Suppressor macrophage treated with lipopolysaccharide for 4 hours (primary cell): ENCODE measurements at places on chromosomes 5 and 9.
A peak's percentile ranks its signal among the peaks of the same experiment; 100 is the strongest.

DNA sequence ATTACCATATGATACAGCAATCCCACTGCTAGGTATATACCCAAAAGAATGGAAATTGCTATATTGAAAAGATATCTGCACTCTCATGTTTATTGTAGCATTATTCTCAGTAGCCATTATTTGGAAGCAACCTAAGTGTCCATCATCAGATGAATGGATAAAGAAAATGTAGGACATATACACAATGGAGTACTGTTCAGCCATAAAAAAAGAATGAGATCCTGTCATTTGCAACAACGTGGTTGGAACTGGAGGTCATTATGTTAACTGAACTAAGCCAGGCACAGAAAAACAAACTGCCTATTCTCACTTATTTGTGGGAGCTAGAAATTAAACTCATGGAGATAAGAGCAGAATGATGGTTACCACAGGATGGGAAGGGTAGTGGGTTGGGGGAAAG lies 63.1 kb upstream of the TTC23L start:
- DNase-seq = no peak

DNA sequence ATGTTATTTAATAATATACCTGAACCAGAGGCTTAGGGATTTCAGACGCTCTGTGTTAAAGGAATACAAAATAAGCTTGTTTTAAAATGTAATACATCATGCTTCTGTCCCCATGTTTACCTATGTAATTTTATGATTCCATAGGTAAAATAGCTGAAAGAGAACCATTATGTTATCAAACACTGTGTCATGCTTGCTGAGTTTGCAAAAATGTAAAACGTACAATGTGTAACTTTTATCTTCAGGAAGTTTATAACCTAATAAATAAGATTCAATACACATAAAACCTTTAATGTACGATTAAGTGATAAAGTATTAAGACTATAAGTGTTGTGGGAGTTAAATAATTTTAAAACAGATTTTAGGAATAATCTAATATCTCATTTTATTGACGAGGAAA lies 94.1 kb downstream of the COMMD10 start:
- DNase-seq = no peak

GRCh38 chr5:157594257-157594656 lies 18.7 kb upstream of the ADAM19 start:
- DNase-seq = peak; percentile 79

DNA sequence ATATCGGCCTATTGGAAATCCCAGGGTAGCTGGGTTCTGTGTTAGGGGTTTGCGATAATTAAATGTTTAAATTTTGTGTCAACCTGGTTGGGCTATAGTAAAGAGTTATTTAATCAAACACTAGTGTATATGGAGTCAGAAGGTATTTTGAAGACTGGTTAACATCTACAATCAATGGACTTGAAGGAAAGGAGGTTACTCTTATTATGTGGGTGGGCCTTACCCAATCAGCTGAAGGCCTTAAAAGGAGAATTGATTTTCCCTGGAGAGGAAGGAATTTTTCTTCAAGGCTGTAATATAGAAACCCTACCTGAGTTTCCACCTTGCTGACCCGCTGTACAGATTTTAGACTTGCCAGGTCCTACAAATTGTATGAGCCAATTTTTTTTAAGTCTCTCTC lies 411.4 kb downstream of the IRX1 start:
- no peak for DNase-seq

DNA sequence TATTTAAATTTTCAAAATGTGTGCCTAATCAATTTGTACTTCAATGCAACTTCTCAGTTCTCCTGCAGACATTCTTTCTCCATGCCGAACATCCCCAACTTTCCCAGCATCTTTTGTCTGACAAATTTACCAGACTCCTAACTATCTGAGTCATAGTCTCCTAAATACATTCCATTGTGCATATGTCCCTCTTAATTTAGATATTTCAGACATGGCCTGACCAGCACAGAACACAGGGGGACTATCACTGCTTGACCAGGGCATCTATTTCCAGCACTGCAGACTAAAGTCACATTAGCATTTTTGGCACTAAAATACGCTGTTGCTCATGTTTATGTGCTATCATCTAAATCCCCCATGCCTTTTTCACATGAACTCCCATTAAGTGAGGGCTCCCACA lies 71.9 kb downstream of the ITGA1 start:
- no peak for DNase-seq

DNA sequence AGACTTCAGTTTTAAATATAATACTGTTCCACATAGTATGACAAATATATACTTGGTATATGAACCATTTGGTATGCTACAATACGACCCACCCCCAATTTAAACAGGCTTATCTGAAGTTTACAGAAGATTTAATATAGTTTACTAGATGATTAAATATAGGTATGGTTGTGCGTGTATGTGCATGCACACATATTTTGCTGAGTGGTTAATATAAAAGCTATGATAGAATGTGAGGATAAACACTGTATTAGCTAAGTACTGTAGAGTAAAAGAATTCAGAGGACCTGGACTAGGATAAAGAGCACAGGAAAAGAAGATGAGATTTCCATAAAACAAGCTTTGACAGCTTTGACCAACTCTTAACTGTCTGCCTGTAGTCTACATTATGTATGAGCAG lies 356.7 kb downstream of the PDE4D start:
- no peak for DNase-seq

GRCh38 chr5:109304309-109304708 lies 105.5 kb downstream of the PJA2 start:
- no peak for DNase-seq

GRCh38 chr9:33489066-33489465 lies 15.3 kb upstream of the NOL6 start:
- DNase-seq = no peak

DNA sequence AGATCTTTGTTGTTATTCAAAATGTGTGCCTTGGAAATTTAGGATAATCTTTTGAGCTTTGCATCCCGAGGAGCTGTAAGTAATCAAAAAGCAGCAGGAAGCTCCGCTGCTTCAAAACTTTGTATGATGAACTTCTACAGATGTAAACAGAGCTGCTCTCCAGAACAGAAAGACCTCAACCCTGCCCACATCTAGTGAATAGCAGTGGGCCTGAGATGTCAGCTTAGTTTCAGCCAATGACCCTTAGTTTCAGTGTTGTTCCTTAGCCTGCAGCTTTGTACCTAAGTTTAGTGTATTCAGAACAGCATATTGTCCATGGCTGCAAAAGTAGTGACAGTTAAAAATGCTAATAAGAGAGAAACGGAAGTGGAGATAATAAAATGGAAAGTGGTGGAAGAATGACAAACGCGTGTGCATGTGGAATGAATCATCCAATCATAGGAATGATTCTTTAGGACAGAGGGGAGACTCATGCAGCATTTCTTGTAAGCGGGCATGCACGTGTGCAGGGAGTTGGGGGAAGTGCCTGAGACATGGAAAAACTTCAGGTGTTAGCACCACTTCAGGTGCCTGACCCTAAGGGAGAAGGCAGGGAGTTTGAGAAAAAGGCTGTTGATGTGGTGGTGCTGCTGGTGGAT lies 24.9 kb downstream of the SNX24 start:
- no peak for DNase-seq

GRCh38 chr5:61813361-61813760 lies 481.3 kb downstream of the ZSWIM6 start:
- no peak for DNase-seq

DNA sequence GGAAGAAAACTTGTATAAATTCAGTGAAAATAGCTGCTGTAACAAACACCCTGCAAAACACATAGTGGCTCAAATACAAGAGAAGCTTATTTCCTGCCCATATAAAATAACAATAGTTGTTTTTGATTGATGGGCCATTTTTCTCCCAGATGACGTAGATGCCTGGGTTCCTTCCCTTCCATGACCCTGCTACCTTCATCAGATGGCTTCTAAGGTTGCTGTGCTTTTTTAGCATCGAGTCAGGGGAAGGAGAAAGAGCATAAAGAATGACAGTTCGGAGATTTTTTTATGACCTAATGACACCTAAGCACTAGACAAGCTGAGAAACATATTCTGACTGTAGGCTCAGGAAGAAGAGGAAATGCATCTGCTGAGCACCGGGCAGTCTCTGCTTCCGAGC lies 34.7 kb upstream of the DPYSL3 start:
- DNase-seq = no peak

GRCh38 chr5:83265318-83265717 lies 188.0 kb downstream of the XRCC4 start:
- DNase-seq = no peak

DNA sequence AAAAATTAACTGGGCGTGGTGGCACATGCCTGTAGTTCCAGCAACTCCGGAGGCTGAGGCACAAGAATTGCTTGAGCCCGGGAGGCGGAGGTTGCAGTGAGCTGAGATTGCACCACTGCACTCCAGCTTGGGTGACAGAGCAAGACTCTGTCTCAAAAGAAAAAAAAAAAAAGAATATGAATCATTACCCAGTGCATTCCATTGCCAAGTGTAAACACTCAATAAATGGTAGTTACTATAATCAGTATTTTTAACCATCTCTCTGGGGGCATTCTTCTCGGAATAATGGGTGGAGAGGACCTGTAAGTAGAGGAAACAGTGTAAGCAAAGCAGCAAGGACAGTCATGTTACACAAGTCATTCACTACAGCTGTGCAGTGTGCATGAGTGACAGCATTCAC lies 13.8 kb upstream of the RANBP17 start:
- DNase-seq = no peak

DNA sequence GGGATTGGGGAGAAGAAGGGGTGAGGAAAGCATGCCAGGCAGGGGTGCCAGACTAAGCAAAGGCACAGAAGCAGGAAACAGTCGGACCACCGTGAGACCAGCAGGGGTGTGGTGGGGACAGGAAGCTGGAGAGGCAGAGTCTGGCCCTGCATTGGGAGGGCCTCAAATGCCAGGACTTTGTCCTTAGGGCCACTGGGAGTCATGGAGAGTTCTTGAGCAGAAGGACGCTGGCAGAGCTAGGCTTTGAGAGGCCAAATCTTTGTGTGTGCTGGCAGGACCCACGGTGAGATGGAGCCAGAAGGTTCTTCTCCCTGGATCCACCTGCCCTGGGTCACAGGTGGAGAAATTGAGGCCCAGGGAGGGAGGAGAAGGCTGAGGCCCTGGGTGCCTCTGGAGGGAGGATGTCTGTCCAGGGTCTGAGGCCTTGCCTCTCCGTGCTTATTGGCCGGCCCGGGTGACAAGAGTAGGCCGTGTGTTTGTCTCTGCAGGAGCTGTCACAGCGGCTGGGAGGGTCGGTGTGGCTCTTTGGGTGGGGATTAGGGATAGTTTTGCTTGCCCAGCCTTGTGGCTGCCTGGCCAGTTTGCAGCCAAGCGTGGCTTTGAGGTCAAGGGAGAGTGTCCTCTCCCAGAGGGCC lies 1.8 kb upstream of the ENG start:
- no peak for DNase-seq

DNA sequence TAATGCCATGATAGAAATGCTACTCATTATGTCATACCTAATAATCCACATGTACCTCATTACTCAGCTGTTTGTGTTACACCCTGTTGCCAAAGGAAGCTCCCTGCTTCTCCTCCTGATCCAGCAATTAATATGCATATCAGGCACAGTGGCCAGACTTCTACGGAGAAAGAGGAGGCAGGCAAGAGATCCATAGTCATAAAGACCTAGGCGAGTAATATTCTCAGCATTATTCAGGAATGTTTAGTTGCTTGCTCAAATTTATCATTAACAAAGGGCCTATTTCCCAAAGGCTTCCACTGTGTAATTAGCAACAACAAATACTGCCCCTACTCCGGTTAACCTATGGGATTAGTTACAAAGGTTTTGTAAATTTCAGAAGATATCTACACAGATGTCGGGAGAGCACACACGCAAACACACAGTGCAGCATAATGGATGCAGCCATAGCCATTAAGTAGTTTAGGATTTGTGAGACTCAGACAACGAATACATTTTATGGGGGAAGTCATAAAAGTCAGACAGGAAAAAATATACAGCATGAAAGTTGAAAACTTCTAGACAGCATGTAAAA lies 192.6 kb downstream of the EFNA5 start:
- DNase-seq = no peak

DNA sequence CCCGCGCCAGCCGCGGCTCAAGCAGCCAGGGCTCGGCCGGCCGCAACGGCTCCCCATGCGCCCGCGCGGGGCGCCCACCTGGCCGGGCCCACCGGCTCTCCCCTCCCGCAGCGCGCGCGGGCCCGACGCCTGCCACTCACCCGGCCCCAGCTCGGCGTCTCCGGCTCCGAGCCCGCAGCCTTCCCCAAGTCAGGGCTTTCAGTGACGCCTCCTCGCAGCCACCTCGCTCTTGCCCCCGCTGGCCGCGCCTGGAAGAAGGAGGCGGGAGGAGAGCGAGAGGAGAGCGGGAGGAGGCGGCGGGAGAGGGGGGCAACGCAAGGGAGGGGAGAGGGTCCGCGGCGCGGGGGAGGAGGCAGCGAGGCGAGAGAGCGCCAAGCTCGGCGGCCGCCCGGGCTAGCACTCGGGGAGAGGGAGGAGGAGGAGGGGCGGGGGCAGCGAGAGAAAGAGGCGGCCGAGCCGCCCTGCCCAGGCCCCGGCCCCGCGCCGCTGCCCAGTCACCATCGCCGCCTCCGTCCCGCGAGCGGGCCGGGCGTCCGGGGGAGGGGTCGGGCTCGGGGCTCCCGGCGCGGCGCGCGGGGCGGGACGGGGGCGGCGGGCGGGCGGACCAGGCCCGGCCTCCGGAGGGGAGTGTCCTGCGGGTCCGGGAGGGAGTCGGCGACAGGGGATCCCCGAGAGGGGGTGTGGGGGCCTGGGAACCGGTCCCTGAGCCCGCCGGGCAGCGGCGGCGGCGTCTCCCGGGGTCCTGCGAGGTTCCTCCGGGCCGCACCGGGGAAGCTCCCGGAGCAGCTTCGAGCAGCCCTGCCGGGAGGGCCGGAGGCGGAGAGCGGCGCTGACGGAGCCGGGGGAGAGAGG lies at the start of gene LHFPL2:
Gene LHFPL2, minus strand, starts transcription at position 414 of the 852 bp plus-strand sequence. CDS start 138,559 bp downstream, outside the sequence.
- DNase-seq = peak; percentile 60

DNA sequence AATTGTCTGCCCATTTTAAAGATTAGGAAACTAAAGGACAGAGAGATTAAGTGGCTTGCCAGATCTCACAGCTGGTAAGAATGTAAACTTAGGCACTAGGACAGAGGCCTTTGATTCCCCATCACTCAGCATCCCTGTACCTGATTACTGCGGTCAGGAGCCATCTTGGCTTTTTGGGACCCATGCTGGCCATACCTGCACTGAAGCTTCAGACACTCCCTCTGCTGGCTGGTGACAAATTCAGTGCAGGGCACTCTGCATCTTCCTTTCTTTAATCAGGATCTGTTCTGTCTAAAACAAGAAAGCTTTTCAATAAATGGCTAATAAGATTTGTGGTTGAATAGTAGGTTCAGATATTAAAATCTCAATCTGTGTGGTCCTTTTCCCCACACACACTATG lies 215.5 kb upstream of the RORB start:
- no peak for DNase-seq
